A673 (cell line): ENCODE measurements at places on chromosomes 2 and 18. TPM values are rescaled to one million over a fixed set of nuclear protein-coding genes. Genes with fewer than 3 reads are reported as not detected.
A peak's percentile ranks its signal among the peaks of the same experiment; 100 is the strongest.

- H3K36me3 ChIP-seq: no peaks in the 10 kb centered on the region
- DNase-seq: no peak
- no peak overlapping the region for H3K4me3 ChIP-seq
- no peaks in the 10 kb centered on the region for H3K27me3 ChIP-seq
Observed at GRCh38 chr2:16943279-16943958, 277.8 kb upstream of the CYRIA start.

GRCh38 chr2:100919316-100919715 is 82.8 kb upstream of the RPL31 start:
- H3K27me3 ChIP-seq: no peaks in the 10 kb centered on the region
- H3K27ac ChIP-seq: no peak overlapping the region
- no peak overlapping the region for H3K4me3 ChIP-seq
- H3K36me3 ChIP-seq: no peaks in the 10 kb centered on the region

- no peak for DNase-seq
- H3K36me3 ChIP-seq: no peaks in the 10 kb centered on the region
- H3K4me1 ChIP-seq: peaks cover 10% of the 10 kb centered on the region
- H3K27me3 ChIP-seq: peaks cover 61% of the 10 kb centered on the region
Observed at GRCh38 chr18:48133671-48134251, 203.3 kb upstream of the SMAD2 start.

- H3K36me3 ChIP-seq: no peaks in the 10 kb centered on the region
- peaks cover 4% of the 10 kb centered on the region for H3K4me1 ChIP-seq
- no peak overlapping the region for H3K27ac ChIP-seq
- no peak for DNase-seq
Observed at GRCh38 chr2:237181844-237182243, 96.2 kb downstream of the COPS8 start.

CSRNP3 gene
- 39.5 and 47.7 TPM in 2 replicates for total RNA-seq

- H3K27me3 ChIP-seq: no peaks in the 10 kb centered on the region
- no peak overlapping the region for H3K27ac ChIP-seq
- no peak for DNase-seq
- H3K4me1 ChIP-seq: no peaks in the 10 kb centered on the region
- no peaks in the 10 kb centered on the region for H3K36me3 ChIP-seq
- no peak overlapping the region for H3K4me3 ChIP-seq
Observed at GRCh38 chr2:149080971-149081370, 42.5 kb downstream of the LYPD6B start.

DNA sequence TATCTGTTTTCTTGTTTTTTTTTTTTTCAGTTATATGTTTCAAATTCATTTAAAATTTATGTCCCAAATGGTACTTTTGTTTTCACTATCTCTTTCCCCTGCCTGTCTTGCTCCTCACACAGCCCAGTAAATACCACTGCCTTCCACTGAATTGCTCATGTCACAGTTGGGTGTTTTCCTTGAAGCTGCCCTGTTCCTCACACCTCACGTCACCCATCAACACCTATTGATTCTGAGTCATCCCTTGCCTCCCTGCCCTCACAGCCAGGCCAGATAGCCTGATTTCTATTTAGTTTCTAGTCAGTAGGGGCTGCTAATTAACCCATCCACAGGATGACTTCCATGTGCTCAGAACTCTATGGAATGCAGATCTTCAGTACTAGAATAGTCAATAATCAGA is 25.3 kb downstream of the FSHR start:
- DNase-seq: no peak
- H3K4me1 ChIP-seq: no peaks in the 10 kb centered on the region
- H3K36me3 ChIP-seq: no peaks in the 10 kb centered on the region
- no peak overlapping the region for H3K4me3 ChIP-seq
- no peaks in the 10 kb centered on the region for H3K27me3 ChIP-seq
- H3K27ac ChIP-seq: no peak overlapping the region

DNA sequence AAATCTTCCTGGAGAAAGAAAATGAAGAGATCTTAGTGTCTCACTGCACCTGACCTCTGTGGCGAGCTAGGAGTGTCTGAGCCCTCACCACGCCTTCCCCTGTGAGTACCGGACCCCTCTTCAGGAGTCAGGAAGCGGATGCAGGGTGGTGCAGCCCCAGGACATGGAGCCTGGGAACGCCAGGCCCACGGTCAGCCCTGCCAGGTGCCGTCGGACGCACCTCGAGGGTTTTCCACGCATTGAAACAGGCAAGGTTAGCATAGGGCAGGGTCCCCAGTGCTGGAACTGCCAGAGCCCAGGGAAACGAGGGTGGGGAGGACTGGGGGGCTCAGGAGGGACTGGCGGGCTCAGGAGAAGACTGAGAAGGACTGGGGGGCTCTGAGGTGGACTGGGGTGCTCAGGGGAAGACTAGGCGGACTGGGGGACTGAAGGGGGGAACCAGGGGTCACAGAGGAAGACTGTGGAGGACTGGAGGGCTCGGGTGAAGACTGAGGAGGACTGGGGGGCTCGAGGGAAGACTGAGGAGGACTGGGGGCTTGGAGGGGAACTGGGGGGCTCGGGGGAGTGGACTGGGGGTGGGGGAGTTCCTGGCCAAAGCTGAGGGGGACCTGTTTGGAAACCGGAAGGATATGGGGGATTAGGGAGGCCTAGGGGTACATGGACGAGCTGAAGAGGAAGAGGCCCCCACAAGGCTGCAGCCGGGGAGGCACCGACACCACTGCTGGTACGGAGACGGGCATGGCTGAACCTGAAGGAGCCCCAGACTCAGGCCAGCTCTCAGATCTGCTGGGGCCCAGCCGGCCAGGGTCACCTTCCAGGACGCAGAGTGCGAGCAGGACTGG is 65.2 kb upstream of the SNTG2 start:
- H3K4me3 ChIP-seq: no peak overlapping the region
- H3K36me3 ChIP-seq: no peaks in the 10 kb centered on the region
- no peak overlapping the region for H3K27ac ChIP-seq

CYTIP gene
- not detected in 2 replicates for total RNA-seq

OTOS gene
- not detected in 2 replicates for total RNA-seq

DNA sequence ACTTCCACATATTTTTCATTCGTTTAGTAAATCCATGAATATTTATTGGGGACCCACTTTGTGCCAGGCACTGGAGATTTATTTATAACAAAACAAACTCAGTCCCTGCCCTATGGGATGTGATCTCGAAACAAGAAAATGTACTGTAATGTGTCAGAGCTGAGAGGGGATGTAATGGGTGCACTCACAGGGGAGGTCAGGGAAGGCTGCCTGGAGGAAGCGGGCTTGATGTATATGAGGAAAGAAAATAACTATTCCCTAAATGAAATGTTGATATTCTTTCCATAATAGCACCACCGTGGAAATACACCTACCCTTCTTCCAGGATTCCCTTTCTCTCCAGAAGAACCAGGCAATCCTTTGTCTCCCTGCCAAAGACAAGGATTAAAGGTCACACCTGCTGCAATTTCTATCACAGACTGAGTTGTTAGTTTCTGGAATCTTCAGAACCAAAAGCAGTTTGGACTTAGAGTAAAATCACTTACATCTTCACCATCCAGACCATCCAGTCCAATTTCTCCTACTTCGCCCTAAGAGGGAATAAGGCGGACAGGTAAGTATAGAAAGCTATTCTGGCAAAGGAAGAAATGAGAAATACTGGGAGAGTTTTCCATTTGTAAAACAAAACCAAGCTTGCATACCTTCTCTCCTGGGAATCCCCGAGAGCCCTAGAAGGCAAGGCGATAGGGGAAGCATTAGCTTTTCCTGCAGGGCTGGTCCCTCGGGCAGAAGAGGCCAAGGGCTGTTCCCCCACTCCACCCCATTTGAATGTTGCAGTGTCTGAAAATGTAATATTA is 55.0 kb downstream of the COL6A3 start:
- peaks cover 15% of the 10 kb centered on the region for H3K27me3 ChIP-seq
- DNase-seq: no peak
- H3K27ac ChIP-seq: no peak overlapping the region
- H3K36me3 ChIP-seq: no peaks in the 10 kb centered on the region
- H3K4me3 ChIP-seq: no peak overlapping the region
- no peaks in the 10 kb centered on the region for H3K4me1 ChIP-seq

ALPI gene
- not detected in 2 replicates for total RNA-seq

DNA sequence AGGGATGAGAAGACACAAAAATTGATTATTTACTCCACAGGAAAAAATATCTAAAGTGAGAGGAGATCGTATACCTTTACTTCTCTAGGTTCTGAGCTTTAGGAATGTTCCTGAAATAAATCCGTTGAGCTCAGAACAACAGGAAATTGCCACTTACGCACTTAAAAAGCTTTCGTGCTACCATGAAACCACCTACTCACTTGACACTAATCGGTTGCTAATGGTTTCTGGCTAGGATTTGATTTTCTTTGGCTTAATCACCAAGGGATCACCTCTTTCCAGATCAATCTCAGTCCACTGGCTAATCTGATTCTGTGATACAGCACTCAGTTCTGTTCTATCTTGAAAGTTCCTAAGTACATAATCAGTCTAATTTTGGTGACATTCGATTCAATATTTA is 419.6 kb downstream of the DLGAP1 start:
- DNase-seq: peak; percentile 80
- H3K4me1 ChIP-seq: peaks cover 16% of the 10 kb centered on the region
- no peaks in the 10 kb centered on the region for H3K36me3 ChIP-seq

- no peak overlapping the region for H3K4me3 ChIP-seq
- H3K36me3 ChIP-seq: no peaks in the 10 kb centered on the region
- H3K27me3 ChIP-seq: peaks cover 3% of the 10 kb centered on the region
Observed at GRCh38 chr2:18741895-18742732, 152.7 kb upstream of the NT5C1B start.

DNA sequence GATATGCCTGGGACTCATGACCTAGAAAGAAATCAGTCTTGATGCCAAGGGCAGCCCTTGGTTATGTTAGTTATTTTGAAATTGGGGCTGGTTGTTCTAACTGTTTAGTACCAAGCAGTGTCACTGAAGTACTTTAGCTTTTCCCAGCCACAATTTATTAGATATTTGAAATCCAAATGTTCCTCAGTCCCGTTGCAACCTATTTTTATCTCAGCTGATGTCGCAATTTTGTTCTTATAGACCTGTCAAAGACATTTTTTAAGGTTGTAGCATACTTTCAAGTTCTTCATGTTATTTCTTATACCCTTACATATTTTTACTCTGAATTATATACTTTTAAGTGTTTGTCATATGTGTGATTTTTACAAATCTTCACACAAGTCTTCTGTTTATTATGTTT is 100.1 kb downstream of the LRP1B start:
- DNase-seq: no peak
- H3K4me1 ChIP-seq: peaks cover 7% of the 10 kb centered on the region
- no peaks in the 10 kb centered on the region for H3K36me3 ChIP-seq
- H3K4me3 ChIP-seq: no peak overlapping the region

DNA sequence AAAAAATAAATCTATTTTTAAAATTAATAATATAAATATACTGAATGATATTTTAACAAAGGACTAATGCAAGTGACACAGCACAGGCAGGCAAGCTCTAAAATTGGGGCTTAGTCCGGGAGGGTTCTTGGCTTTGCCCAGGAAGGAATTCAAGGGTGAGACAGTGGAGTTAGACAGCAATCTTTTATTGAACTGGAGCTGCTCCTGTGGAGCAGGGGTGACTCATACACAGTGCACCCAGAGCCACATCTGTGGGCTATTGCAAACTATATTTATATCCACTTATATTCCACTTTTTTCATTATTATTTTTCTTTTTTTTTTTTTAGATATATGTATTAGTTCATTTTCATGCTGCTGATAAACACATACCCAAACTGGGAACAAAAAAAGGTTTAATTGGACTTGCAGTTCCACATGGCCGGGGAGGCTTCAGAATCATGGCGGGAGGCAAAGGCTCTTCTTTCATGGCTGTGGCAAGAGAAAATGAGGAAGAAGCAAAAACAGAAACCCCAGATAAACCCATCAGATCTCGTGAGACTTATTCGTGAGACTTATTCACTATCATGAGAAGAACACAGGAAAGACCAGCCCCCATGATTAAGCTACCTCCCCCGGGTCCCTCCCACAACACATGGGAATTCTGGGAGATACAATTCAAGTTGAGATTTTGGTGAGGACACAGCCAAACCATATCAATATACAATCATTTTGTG is 437.1 kb downstream of the BCL11A start:
- DNase-seq: no peak
- H3K27me3 ChIP-seq: no peaks in the 10 kb centered on the region
- no peaks in the 10 kb centered on the region for H3K36me3 ChIP-seq
- no peak overlapping the region for H3K27ac ChIP-seq
- no peak overlapping the region for H3K4me3 ChIP-seq

DNA sequence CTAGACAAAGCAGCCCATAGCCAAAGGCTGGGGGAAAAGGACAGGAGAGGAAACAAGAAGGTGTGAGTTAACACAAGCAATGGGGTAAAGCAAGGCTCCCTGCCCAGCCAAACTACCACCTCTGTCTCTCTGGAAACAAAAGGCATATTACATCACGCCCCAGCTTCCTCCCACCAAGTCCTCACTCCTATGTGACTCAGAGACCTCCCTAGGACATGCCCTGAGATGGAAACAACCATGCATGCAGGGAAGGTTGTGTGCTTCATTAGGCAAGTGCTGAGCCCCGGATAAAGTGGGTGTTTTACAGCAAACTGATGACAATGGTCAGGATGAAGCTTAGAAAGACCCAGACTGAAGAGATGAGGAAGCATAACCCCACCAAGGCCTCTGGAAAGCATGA is 9.0 kb upstream of the ATRAID start:
- H3K4me1 ChIP-seq: peaks cover 21% of the 10 kb centered on the region
- peaks cover 89% of the 10 kb centered on the region for H3K36me3 ChIP-seq
- no peak overlapping the region for H3K4me3 ChIP-seq
- peak overlapping the region; percentile 7 for H3K27ac ChIP-seq
- H3K27me3 ChIP-seq: no peaks in the 10 kb centered on the region

NR4A2 gene
- 1.1 and 1.8 TPM in 2 replicates for total RNA-seq

DNA sequence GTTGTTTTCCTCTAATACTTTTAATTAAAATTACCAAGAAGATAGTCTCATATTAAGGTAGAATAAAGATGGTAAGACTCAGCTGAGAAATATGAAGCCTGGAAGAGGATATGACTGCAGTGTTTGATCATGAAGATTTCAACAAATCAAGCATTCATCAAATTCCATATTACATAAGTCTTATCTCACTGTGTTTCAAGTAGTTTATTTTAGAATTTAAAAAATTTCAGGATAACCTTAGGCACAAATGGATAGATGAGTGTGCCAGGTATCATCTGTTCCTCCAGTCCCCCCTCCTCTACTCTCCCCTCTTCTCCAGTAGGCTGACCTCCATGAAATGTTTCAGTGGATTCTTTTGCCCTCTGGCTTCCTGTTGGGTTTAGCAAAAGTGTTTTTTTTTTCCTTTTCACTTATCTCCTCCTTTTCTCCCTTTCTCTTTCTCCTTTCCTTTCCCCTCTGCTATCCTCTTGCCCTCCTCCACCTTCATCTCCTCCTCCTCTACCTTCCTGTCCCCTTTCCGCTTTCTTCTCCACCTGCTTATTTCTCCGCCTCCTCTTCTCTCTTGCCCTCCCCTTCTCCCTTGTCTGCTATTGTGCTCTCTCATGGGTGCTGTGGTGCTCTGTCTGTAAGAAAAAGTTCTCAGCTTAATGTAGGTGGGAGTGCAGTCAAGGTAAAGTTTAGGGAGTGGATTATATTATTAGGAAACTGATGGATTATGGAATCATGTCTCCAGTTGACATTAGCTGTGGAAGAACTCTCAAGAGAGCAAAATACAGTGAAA is 72.8 kb downstream of the ABI2 start:
- peaks cover 35% of the 10 kb centered on the region for H3K36me3 ChIP-seq
- H3K4me1 ChIP-seq: peaks cover 4% of the 10 kb centered on the region
- no peak for DNase-seq
- H3K27ac ChIP-seq: no peak overlapping the region
- H3K4me3 ChIP-seq: no peak overlapping the region
- no peaks in the 10 kb centered on the region for H3K27me3 ChIP-seq

CAVIN2 gene
- 0.09 and 0.28 TPM in 2 replicates for total RNA-seq
